CD14-positive monocyte (primary cell): ENCODE measurements at places on chromosomes 5 and 9. TPM values are rescaled to one million over a fixed set of nuclear protein-coding genes. Genes with fewer than 3 reads are reported as not detected.

Gene KCNIP1
- not detected for polyA plus RNA-seq

GRCh38 chr5:53261245-53261644, 151.7 kb upstream of the MOCS2 start:
- H3K36me3 ChIP-seq = no peaks in the 10 kb centered on the region
- H3K4me1 ChIP-seq = no peaks in the 10 kb centered on the region
- H3K27ac ChIP-seq = no peak overlapping the region
- H3K4me3 ChIP-seq = no peak overlapping the region
- DNase-seq = no peak

GRCh38 chr9:36891341-36891811, 142.7 kb downstream of the PAX5 start:
- no peaks in the 10 kb centered on the region for H3K27me3 ChIP-seq
- no peak overlapping the region for H3K4me3 ChIP-seq
- H3K36me3 ChIP-seq = no peaks in the 10 kb centered on the region
- H3K4me1 ChIP-seq = no peaks in the 10 kb centered on the region

- H3K27me3 ChIP-seq = no peaks in the 10 kb centered on the region
- no peak overlapping the region for H3K27ac ChIP-seq
- no peaks in the 10 kb centered on the region for H3K36me3 ChIP-seq
- no peak overlapping the region for H3K4me3 ChIP-seq
These were observed 271.1 kb upstream of the IRX1 start for GRCh38 chr5:3324421-3325101.

DNA sequence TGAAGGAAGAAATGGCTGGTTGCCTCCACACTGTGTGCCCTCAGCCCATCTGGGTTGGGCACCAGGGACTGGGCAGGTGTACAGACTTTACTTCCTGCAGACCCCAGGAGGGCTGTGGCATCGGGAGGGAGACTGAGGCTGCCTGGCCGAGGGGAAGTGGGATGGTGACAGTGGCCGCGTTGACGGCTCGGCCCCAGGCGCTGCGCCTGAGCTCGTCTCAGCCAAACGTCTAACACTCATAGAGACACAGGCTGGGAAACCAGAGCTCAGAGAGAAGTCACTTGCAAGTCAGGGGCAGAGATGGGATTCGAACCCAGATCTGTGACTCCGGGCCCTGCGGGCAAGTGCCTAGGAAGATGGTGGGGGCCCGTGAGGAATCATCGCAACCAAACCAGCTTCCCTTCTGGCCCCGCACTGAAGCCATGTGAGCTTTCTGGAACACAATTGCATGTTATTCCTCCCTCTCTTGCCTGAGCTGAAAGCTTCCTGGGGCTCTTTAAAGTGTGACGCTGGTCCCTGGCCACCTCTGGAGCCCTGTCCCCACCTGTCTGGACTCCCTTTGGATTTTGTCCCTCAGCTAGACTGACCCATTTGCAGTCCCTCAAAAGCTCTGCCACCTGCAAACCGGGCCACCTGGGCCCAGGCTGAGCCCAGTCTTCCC, 53.1 kb upstream of the FUBP3 start:
- no peaks in the 10 kb centered on the region for H3K27me3 ChIP-seq
- no peaks in the 10 kb centered on the region for H3K4me1 ChIP-seq
- H3K36me3 ChIP-seq = no peaks in the 10 kb centered on the region
- no peak overlapping the region for H3K4me3 ChIP-seq
- DNase-seq = no peak

DNA sequence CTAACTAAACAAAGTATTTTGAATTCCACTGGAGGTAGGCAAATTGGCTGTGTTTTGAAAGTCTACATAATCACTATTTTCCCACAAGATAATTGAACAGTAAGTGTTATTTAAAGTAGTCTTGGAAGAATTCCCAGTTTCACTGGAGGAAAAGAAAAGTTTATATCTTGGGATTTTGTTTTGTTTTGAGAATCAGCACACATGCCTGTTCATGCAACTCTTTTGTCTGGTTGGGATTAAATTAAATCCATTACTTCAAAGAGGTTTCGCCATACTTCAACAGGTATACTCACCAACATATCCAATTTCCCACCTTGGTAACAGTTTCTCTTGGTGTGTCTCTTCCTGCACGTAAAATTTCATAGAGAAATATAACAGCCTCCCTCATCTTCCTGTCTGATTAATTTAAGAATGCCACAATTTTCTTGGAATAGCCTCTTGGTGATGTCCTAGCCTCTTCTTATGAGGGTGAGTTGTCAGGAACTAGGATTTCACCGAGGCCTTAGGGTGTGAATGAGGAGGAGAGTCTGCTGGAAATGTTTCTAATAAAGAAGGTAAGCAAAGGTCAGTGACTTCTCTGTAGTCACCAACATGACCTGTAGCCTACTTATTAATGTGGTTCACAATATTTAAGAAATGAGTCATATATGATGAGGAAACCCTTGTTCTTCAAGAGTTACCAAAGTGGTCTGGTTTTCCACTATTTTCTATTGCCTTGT, 48.1 kb downstream of the ITGA2 start:
- no peaks in the 10 kb centered on the region for H3K27me3 ChIP-seq
- H3K27ac ChIP-seq = no peak overlapping the region
- no peak overlapping the region for H3K4me3 ChIP-seq
- no peak for DNase-seq
- H3K4me1 ChIP-seq = no peaks in the 10 kb centered on the region

Gene DOCK8
- 69.3 and 100 TPM in 2 replicates for polyA plus RNA-seq

GRCh38 chr5:89265511-89266179, 382.7 kb upstream of the MEF2C start:
- no peak for DNase-seq
- no peaks in the 10 kb centered on the region for H3K27me3 ChIP-seq
- no peak overlapping the region for H3K27ac ChIP-seq
- H3K36me3 ChIP-seq = no peaks in the 10 kb centered on the region
- H3K4me3 ChIP-seq = no peak overlapping the region
- peaks cover 26% of the 10 kb centered on the region for H3K4me1 ChIP-seq

GRCh38 chr5:4703931-4704458, 436.1 kb upstream of the ADAMTS16 start:
- no peak overlapping the region for H3K27ac ChIP-seq
- H3K27me3 ChIP-seq = no peaks in the 10 kb centered on the region
- no peak overlapping the region for H3K4me3 ChIP-seq

Gene IER5L
- polyA plus RNA-seq = 15.5 and 38.4 TPM in 2 replicates

GRCh38 chr5:108924457-108924961, 176.8 kb downstream of the FER start:
- H3K27ac ChIP-seq = no peak overlapping the region
- no peaks in the 10 kb centered on the region for H3K4me1 ChIP-seq
- no peaks in the 10 kb centered on the region for H3K36me3 ChIP-seq
- no peak overlapping the region for H3K4me3 ChIP-seq
- DNase-seq = no peak
- H3K27me3 ChIP-seq = no peaks in the 10 kb centered on the region

Gene RNF224
- not detected for polyA plus RNA-seq

GRCh38 chr9:72772661-72773060, 180.2 kb downstream of the ALDH1A1 start:
- DNase-seq = no peak
- H3K4me1 ChIP-seq = no peaks in the 10 kb centered on the region
- no peaks in the 10 kb centered on the region for H3K27me3 ChIP-seq
- no peak overlapping the region for H3K4me3 ChIP-seq
- no peak overlapping the region for H3K27ac ChIP-seq

Gene FBP2
- polyA plus RNA-seq = not detected

GRCh38 chr9:32590898-32591297, 17.9 kb upstream of the NDUFB6 start:
- no peaks in the 10 kb centered on the region for H3K4me1 ChIP-seq
- H3K27me3 ChIP-seq = no peaks in the 10 kb centered on the region
- H3K36me3 ChIP-seq = no peaks in the 10 kb centered on the region
